Uterus (tissue), 4 donors: ENCODE measurements at places on chromosomes 5 and 9. TPM values are rescaled to one million over a fixed set of nuclear protein-coding genes. Genes with fewer than 3 reads are reported as not detected.

THBS4 gene
- 5.3 TPM for total RNA-seq

ADAMTS13 gene
- 4.9 TPM for total RNA-seq

PRR16 gene
- total RNA-seq: 8.8 TPM

TUSC1 gene
- total RNA-seq: 18.7 TPM

TAF11L10 gene
- total RNA-seq: not detected

- peak; percentile 88 for DNase-seq
These were observed 11.3 kb upstream of the ANGPTL2 start for GRCh38 chr9:127133739-127134167.

DNA sequence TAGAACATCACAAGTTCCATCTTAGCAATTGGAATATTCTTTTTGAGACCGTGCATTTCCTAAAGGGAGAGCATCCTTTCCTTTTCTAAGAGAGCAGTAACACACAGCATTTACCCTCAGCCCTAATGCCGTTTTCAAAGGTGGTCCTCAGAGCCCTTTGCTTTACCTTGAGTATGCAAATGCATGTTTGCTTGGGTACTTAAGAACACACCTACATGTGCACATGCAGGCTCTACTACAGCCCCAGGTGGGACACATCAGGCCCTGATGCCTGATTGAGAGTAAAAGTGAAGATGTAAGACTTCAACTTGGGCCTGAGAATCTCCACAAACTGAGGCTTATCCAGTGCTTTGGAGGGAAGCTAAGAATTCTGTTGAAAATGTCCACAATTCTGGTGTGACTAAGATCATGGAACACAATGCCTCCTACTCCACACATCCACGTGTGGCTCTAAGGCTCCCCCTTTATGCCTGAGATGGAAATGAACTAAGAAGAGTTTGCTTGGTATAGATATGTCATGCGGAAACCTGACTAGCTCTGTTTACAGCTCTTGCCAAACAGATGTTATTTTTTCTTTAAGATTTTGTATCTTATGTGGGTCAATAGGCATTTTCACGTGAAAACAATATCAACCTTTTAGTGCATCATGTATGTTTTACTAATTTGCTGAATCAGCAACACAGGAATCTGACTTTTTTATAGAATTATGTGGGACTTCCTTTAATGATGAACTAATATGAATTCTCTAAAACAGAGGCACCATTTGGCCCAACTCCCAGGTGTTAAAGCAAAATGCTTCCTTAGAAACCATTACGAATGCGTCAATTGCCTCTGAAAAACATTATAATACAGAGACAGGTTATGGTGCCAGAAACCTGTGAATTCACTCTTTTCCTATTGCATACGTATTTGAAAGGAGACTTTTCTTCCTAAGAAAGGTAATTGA, 48.9 kb upstream of the SLC2A8 start:
- DNase-seq: no peak

GRCh38 chr5:140110646-140110957, 3.3 kb upstream of the PURA start:
- no peak for DNase-seq

- no peak for DNase-seq
These were observed 8.2 kb downstream of the TMEM232 start for GRCh38 chr5:110718311-110718710.

DNA sequence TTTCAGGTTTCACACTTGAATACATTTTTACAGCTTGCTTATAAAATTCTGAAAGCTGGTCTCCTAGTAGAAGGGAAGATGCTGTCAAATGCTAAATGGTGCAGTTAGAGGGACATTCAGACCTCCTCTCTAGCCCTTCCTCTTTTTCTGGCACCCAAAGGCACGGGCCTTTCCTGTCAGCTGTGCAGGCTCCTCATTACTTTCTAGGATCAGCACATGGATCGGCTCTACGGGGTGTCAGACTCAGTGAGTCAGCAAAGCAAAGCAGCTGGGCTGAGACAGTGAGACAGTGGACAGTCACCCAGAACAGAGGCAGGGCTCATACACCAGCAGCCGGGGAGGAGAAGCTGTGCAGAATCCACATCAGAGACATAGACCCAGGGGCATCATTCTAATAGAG, 80.0 kb upstream of the TNC start:
- DNase-seq: peak; percentile 45

DNA sequence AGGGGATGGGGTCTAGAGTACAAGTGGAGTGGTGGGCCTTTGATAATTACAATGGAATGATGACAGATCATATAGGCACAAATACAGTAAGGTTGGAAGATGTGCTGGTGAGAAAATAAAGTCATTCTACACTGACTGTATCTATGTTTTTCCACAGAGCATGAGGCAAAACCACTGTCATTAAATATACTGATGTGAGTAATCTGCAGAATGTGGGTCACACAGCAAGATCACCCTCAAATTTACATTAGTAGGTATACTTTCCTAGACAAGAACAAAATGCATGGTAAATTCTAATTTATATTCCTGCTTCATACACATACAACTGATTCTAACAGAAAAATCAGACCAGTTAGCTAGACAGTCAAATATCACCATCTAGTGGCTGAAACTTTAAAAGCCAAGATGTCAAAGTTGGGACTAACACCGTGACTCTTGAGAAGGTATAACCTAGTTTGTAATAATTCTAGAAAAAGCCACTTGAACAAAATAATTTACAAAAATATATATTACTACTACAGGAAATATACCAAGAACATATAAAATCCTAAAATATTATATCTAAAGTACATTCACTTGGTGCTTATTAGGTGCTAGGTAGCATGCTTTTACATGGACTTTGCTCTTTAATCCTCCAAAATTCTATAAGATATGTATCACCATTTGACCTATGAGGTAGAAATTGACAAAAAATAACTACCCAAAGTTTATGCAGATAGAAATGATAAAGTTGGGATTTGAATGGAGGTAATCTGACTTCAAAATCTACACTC, 19.5 kb downstream of the TTC33 start:
- no peak for DNase-seq

DNA sequence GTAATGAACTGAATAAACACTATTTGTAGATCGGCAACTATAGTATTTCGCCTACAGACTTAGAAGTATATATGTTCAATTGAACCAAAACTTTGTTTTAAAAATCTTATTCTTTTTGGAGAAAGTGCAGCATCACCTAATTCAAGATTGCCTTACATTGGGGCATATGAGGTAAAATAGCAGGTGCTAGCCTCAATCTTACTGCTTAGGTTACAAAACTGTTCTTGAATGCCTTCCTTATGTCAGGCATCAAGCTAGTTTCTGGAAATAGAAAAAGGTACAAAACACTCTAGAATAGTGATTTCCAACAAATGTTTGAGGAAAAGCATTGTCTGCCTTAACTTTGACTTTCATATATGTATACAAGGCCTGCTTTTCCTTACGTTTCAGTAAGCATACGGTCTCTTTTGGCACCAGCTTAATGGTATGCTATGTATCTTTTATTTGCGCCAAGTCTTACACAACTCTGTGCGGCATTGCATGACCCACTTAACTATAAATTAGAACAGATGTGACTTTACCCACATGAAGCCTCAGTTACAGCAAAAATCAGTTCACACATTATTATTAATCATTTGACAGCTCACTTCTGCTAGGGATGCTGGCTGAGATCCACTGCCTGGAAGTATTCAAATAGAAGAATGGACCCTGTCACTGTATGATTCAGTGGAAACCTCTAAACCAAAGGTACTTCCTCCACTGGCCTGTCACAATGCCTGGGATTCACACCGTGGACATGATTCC, 174.1 kb downstream of the PRELID2 start:
- DNase-seq: no peak
